Spleen (tissue), 13 donors: ENCODE measurements at places on chromosomes 2 and 18. TPM values are rescaled to one million over a fixed set of nuclear protein-coding genes. Genes with fewer than 3 reads are reported as not detected.

Gene IGFBP5
- polyA plus RNA-seq, result 18.1 TPM

Gene NYAP2
- 0.06 TPM for polyA plus RNA-seq

Gene PHOSPHO2
- polyA plus RNA-seq, result 2.1 TPM

DNA sequence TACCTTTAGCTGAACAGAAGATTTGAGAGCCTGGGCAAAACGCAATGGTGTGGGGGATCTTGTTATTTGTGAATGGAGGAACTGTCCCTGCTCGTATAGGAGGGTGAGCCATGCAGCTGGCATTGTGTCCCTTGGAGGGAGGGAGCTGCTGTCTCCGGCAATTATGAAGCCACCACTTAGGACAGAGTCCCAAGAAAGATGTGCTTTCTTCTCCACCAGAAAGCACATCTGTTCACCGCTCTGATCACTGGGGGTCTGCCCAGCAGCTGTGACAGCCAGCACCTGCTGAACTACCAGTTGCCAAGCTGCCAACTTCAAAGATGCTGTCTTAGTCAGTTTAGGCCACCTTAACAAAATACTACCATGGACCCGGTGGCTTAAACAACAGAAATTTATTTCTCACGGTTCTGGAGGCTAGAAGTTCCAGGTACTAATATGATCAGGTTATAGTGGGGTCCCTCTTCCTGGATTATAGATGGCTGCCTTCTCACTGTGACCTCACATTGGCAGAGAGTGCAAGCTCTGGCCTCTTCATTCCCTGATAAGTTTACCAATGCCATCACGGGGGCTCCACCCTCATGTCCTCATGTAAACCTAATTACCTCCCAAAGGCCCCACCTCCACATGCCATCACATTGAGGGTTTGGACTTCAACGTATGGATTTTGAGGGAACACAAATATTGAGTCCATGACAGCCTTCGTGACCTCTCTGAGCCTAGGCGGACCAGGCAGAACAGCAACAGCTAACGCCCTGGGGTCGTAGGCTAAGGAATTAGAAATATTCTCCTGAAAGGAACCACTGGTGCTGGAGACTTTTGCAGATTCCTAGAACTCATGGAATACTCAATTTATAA lies 148.3 kb downstream of the RHBDD1 start:
- no peak for DNase-seq

- DNase-seq, result peak; percentile 91
These were observed 135.9 kb downstream of the TGIF1 start for GRCh38 chr18:3585656-3586509.
